ENCODE measurements at places on chromosomes 6 and 20. TPM values are rescaled to one million over a fixed set of nuclear protein-coding genes. Genes with fewer than 3 reads are reported as not detected.

DNA sequence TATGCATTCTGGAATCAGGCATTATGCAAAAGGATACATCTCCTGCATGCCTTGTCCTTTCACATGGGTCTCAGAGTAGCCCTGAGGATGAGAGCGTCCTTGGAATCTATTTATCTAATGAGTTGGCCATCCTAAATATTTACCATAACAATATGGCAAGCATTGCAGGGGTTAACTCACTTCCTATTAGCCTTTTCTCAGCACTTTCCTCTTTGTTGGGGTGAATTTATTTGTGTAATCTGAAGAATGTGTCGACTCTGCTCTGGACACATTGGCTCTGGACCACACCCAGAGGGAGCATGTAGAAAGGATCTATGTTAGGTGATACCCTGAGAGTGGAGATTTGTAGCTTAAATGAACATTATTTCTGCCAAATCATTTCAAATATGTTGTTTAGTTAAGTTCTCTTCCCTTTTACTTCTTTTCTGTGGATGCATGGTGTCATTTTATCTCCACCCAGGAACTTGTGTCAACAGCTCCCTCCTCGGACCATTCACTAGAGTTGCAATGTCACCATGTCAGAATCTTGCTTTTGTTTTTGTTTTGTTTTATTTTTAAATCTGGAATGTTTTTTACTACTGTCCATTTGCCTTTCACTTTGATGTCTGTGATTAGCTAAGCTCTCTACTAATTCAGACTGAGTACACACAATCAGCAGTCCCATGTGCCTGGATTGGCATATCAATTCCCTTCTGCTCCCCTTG lies 757.0 kb upstream of the MMS22L start:
- ATAC-seq: no peak

GRCh38 chr20:44109951-44110361 lies 77.0 kb downstream of the JPH2 start:
- no peak for ATAC-seq

The EEF1A2 gene
- total RNA-seq: 6.4 TPM

DNA sequence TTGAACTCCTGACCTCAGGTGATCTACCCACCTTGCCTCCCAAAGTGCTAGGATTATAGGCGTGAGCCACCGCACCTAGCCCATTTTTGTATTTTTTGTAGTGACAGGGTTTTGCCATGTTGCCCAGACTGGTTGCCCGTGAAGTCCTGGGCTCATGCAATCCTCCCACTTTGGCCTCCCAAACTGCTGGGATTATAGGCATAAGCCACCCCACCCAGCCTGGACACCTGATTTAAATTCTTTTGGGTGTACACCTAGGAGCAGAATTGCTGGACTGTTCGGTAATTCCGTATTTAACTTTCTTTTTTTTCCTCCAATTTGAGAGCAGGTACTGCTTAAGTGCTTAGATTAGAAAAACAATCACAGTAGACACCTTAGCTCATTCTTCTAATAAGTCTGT lies 5.6 kb upstream of the NRM start:
- ATAC-seq: no peak

All from motor neuron (in vitro differentiated cells).